ENCODE measurements at places on chromosomes 6 and 20.

GRCh38 chr6:77318256-77318655, 145.0 kb downstream of the HTR1B start:
- no peak for DNase-seq

DNA sequence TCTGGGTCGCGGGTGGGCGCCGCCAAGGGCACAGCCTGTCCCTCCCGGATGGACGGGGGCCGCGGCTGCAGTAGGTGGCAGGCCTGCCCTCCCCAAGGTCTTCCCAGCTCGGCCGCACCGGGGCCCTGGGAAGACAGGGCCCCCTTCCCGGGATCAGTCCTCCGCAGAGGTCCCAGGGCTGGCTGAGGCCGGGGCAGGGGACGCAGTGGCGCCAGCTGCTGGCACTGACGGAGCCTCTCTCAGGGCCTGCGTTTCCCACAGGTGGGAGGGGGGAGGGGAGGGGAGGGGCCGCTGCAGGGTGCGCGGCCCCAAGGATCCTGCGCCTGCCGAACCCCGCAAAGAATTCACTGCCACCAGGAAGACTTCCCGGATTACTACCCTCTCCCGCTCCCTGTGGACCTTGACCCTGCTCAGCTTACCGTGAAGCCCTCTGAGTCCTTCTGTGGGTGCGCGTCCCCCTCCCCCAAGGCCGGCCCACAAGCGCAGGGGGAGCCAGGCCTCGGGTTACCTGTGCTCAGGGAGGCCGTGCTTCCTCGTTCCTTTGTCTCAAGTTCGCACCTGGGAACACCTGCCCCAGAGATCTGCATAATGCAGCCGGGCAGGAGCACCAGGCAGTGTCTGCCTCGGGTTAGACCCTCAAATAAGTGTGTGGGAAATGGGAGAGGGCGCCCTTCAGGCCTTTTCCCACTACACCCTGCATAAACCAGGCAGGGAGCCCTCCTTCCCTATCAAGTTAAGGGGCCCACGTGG, 5.1 kb downstream of the LZTS3 start:
- no peak for DNase-seq

DNA sequence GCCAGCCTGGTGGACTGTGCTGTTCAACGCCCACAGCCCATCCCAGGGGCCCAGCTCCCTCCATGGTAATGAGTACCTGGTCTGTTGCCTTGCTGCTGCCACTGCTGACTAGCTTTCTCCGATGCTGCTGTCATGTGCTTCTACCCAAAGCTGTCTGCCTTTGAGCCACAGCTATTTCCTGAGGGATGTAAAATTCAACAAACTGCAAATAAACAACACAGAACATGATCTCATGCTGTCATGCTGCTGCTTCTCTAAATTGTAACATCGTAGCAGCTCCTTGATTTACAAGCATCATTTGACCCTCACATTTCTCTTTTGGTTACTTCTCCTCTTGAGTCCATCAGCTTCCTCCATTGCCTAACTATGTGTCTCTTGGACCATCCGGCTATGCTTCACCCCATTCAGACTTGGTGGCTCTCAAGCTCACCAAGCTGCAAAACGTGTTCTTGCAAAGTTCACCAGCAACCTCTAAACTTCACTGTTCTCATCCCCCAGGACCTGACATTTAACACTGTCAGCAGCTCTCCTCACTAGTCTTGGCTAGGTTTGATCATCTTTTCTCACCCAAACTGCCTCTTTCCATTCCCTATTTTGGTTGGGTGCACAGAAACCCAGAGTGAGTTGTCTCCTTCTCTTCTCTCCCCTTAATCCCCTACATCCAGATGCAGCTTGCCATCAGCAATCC, 54.6 kb downstream of the FYN start:
- DNase-seq: no peak

- DNase-seq: no peak
Measured at GRCh38 chr6:66948106-66948505, 1241.1 kb upstream of the EYS start.

GRCh38 chr6:45299096-45299581, 29.0 kb upstream of the RUNX2 start:
- no peak for DNase-seq

DNA sequence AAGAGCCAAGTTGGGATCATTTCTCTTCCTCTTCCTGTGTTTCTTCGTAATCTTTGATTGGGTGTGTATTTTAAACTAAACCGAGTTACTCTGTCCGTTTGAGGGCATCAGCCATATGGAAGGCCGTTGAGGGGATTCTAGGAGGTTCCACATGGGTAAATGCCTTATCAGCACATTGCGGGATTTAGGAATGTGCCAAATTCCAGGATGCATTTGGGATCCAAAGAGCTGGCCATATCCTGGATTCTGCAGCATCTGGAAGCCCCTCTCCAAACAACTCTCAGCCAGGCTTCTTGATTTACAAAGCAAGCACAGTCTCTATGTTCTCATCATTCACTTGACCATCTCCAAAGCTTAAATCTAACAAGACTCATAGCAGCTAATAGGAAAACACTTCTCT, 67.6 kb upstream of the RIN2 start:
- DNase-seq: no peak

- DNase-seq: no peak
Measured at GRCh38 chr6:329888-330691, 37.8 kb downstream of the DUSP22 start.

DNA sequence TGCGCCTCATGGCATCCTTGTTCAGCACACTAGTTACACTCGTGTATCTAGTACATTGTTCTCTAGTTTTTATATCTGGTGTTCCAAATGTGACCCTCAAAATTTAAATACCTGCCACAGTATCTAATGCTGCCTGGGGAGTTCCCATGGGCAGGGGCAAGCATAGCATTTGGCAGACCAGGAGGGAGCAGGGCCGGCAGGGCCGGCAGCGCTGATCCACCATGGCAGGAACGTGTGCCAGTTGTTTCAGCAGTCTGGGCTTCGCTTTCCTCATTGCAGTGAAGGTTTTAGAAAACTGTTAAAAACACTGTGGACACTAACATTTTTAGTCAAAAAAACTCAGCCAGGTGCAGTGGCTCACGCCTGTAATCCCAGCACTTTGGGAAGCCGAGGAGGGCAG, 19.2 kb downstream of the NANP start:
- no peak for DNase-seq

DNA sequence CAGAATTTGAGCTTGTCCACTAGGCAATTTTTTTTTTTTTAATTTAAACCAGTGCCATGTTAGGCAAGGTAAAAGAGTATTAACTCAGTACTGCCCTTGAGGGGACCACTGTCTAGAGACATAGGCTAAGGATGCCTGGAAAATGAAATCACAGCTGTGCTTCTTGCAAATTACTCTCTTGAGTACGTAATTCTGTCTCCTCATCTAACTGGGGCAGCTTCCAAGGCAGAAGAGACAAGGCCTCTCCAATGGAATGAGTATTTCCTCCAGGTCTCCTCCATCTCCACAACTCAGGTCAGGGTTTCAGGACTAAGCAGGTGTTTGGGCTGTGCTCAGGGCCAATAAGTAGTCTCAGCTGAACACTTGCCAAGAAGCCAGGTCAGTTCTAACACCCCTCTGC, 33.8 kb upstream of the MRPS10 start:
- no peak for DNase-seq

DNA sequence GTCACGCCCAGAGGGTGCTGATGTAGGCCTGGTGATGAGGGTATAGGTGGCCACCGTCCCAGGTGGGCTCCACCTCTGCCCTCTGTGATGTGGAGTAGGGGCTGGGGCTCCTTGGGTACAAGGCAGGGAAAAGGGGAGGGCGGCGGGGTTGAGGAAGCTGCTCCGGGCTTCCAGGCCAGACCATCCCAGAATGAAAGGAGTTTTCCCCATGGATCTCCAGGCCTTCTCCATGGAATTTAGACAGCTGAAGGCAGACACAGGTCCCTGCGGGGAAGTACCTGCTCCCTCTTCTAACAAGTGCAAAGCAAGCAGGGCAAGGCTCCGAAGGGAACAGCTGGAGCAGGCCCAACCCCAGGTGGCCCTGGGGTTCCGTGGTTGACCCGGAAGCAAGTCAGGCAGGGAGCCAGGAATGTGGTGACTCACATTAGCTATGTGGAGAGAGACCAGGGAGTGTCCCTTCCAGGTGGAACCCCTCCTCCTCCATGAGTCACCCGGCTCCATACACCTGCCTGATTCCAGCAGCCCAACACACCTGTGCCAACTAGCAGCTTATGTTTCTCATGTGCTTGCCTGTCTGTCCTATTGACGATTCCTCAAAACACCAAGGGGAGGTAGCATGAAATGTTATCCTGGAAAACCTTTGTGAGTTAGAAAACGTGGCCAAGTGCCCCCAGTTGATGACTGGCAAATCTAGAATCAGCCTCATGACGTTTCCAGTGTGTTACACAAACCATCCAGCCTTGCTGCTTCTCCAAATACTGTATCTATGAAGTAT, 59.7 kb upstream of the SNX9 start:
- no peak for DNase-seq

GRCh38 chr20:31711179-31712111, 11.2 kb downstream of the BCL2L1 start:
- DNase-seq: no peak

DNA sequence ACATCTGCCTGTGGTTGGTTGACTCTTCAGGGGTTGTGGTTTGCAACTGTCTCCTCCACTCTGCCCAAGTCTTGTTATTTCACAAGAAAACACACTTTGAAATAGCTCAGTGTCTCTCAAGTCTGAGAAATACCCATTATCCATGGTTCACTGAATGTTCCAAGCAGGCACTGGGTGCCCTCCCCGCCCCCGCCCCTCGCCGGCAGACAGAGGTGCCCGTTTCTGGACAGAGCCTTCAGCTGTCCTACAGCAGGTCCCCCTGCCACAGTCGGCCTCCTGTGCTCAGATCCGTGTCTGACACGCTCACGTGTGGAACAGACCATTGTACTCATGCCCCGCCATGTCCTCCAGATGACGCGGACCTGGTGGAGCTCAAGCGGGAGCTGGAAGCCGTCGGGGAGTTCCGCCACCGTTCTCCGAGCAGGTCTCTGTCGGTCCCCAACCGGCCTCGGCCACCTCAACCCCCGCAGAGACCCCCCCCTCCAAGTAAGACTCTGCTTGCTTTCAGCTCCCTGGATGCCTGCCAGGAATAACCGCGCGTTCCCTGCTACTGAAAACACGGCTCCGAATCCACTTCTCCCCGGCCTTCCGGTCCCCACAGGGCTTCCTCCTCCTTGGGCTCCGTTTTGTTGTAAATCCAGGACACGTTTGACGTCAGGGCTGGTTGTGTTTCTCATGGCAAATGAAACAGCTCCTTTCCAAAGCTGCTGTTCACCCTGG, 81.4 kb downstream of the SERAC1 start:
- DNase-seq: no peak

- DNase-seq: no peak
Measured at GRCh38 chr6:137751768-137752560, 115.1 kb upstream of the TNFAIP3 start.

- DNase-seq: no peak
Measured at GRCh38 chr20:47610945-47611250, 109.2 kb downstream of the NCOA3 start.

DNA sequence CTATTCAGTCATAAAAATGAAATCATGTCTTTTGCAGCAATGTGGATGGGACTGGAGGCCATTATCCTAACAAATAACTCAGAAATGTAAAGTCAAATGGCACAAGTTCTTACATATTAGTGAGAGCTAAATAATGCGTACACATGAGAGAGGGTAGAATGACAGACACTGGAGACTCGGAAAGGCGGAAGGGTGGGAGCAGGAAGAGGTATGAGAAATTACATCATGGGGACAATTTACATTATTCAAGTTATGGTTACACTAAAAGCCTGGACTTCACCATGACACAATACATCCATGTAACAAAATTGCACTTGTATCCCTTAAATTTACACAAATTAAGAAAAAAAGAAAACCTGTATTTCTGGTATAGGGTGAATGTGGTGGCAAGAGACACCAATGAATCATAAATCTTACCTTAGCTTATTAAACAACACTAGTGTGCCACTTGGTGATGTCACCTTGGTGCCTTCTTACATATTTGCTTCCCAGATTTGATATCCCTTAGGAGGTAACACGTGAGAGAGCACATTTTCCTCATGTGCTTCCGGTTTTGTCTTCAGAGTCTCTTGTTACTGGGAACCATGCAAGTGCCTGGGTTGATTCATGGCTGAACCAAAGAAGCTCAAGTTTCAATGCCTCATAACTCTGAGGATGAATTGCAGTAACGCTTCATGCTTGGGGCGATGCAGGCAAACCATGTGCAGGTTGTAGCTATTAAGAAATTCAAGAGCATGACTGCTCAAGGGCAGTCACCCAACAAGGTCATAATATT, 84.6 kb downstream of the DCDC2 start:
- DNase-seq: no peak

DNA sequence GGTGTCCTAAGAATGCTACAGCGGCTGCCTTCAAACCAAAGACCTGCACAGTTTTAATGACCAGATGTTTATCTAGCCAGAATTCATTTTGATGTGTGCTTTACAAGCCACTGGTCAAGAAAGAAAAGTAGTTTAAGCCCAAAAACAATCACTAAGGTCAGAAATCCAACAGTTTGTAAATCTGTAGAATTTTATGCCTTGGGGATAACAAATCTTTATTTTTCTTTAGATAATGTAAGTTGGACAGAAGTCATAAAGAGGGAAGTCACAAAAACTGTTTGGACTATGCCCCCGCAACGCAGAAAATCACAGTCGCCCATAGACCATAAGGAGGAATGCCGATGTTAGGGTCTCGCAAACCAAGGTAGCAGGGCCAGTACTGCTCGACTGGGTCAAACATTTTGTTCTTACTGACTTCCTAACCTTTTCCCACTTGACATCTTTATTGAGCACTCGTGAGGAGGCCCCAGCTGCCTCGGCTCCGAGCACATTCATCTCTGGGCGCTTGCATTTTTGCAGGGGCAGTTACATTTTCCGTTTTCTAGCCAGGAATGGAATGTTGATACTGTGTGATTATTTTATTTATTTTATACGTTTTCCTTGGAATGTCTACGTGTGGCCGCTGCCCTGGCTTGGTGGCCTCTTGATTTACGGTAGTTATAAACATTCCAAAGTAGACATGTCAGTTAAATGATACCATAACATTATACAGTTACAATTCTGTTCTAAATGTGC, 56.7 kb upstream of the APCDD1L start:
- no peak for DNase-seq

- no peak for DNase-seq
Measured at GRCh38 chr20:22795433-22795832, 211.1 kb upstream of the FOXA2 start.

GRCh38 chr6:17473554-17473953, 80.2 kb downstream of the CAP2 start:
- no peak for DNase-seq

- no peak for DNase-seq
Measured at GRCh38 chr20:54742193-54742592, 266.8 kb downstream of the DOK5 start.
